ENCODE measurements at places on chromosomes 12 and 14. TPM values are rescaled to one million over a fixed set of nuclear protein-coding genes. Genes with fewer than 3 reads are reported as not detected.

DNA sequence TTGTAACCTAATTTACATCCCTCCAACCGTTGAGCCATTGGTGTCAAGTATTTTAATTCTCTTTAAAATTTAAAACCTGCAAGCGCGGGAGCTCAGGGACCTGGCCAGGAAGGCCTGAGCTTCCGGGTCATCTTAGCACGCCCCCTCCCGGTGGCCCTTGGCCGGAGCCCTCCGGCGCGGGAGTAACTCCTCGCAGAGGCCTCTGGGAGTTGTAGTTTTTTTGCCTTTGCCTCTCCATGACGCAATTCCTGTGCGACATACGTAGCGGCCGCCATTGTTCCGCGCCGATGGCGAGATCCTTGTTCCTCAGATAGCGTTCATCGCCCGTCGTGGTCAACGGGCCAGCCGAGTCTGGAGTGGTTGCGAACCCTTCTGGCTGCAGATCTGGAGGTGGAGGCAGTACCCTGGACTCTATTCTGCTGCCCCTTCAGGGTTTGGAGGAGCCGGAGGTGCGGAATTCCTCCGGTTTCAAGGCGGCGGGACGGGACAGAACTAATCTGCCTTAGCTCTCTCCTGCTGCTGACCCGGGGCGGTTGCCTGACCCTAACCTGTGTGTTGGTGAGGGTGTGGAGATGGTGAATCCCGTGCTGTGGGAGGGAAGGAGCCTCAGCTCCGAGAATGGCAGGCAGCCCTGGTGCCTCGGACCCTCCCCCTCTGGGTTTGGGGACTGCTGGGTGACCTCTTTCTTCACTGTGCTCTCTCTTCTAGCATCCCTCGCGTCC lies at the start of gene ZNF268:
ZNF268 (plus strand) TSS at position 258 of the 722 bp plus-strand sequence. CDS start 503 bp downstream, outside the sequence.
- H3K4me1 ChIP-seq, result peaks cover 14% of the 10 kb centered on the region
- DNase-seq, result peak; percentile 94
- peak within 1 kb of the TSS; percentile 79 for H3K27ac ChIP-seq
- peak within 1 kb of the TSS; percentile 69 for H3K4me3 ChIP-seq
- H3K27me3 ChIP-seq, result no peaks in the 10 kb centered on the region
- peaks cover 25% of the 10 kb centered on the region for H3K36me3 ChIP-seq

- H3K4me3 ChIP-seq, result peak within 1 kb of the TSS; percentile 60
- peak; percentile 31 for DNase-seq
- peaks cover 15% of the 10 kb centered on the region for H3K27me3 ChIP-seq
These were observed at the start of gene ESR2 for GRCh38 chr14:64293976-64294671. TSS of gene ESR2 (minus strand) at chr14:64294371. CDS start at chr14:64282985, 11,386 bp downstream.

DNA sequence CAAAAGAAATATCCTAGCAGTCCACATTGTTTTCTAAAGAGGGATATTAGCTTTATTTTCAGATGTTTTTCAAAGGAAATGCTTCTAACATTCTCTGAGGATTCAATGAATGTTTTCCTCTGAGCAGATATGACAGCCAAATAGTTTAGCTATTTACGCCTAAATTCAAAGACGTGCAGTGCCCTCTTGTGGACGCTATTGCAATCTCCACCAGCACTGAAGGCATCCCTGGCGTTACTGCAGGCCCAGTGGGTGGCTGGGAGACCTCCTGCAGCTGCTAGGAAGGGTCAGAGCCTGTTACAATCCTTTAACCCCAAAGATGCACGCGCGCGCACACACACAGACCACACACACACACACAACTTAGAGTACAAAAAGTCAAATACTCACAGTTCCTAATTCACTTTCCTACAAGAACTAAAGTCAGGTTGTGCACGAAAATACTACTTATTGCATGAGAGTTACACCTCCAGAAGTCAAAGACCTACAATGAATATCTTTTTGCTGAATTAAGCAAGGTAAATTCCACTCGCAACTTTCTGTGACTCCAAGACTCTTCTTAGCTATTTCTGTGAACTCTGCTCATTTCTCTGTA lies 589.3 kb upstream of the TMEM132C start:
- H3K27ac ChIP-seq, result no peak overlapping the region
- DNase-seq, result peak; percentile 89
- no peaks in the 10 kb centered on the region for H3K27me3 ChIP-seq
- no peaks in the 10 kb centered on the region for H3K36me3 ChIP-seq
- no peaks in the 10 kb centered on the region for H3K4me1 ChIP-seq

DNA sequence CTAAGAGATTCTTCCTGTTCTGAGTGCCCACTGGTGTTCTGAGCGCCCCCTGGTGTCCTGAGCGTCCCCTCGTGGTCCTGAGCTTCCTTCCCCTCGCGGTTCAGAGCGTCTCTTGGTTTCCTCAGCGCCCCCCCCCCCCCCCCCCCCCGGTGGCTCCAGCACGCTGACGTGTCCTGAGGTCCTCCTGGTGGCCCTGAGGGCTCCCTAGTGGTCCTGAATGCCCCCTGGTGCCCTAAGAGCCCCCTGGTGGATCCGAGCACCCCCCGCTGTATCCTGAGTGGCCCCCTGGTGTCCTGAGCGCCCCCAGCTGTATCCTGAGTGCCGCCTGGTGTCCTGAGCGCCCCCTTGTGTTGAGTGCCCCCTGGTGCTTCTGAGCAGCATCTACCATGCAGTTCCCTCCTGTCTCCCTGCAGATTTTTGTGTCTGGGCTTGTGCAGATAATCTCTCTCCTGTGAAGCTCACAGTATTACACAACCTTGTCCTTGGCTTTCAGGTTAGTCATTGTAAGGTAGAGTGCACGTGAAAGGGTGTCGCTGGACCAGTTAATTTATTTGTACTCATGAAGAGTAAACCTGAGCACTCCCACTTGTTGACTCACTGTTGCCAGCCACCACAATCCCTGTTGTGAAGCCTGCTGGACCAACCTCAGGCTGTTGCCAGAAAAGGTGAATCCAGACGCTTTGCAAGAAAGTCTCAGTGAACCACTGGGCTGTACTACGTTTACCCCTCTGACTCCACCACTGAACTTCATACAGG lies 1168.4 kb downstream of the TMEM121 start:
- no peak overlapping the region for H3K27ac ChIP-seq
- no peaks in the 10 kb centered on the region for H3K4me1 ChIP-seq
- H3K27me3 ChIP-seq, result no peaks in the 10 kb centered on the region
- no peak overlapping the region for H3K4me3 ChIP-seq

Gene CPNE8
- 14.7 TPM for total RNA-seq

Gene C12orf54
- total RNA-seq, result not detected

- H3K36me3 ChIP-seq, result no peaks in the 10 kb centered on the region
- H3K4me3 ChIP-seq, result peak overlapping the region; percentile 3
- peaks cover 6% of the 10 kb centered on the region for H3K4me1 ChIP-seq
- H3K27ac ChIP-seq, result no peak overlapping the region
These were observed 20.1 kb upstream of the PAWR start for GRCh38 chr12:79710707-79711483.

GRCh38 chr12:42015051-42015461 lies 129.6 kb downstream of the GXYLT1 start:
- no peak overlapping the region for H3K4me3 ChIP-seq
- H3K27ac ChIP-seq, result no peak overlapping the region
- H3K36me3 ChIP-seq, result no peaks in the 10 kb centered on the region

- peaks cover 59% of the 10 kb centered on the region for H3K4me1 ChIP-seq
- no peak for DNase-seq
- H3K27ac ChIP-seq, result no peak overlapping the region
- H3K36me3 ChIP-seq, result no peaks in the 10 kb centered on the region
- H3K4me3 ChIP-seq, result no peak overlapping the region
These were observed 21.5 kb downstream of the CCDC88C start for GRCh38 chr14:91396013-91396660.

GRCh38 chr12:6764011-6764828 lies 1.9 kb upstream of the PTMS start:
- peaks cover 52% of the 10 kb centered on the region for H3K4me1 ChIP-seq
- peak overlapping the region; percentile 96 for H3K27ac ChIP-seq
- no peaks in the 10 kb centered on the region for H3K27me3 ChIP-seq
- peak overlapping the region; percentile 28 for H3K4me3 ChIP-seq

Gene SLC2A3
- total RNA-seq, result 72.0 TPM
